ENCODE measurements at places on chromosomes 16 and 17.

GRCh38 chr17:39971076-39971603, 8.3 kb downstream of the GSDMA start:
- DNase-seq, result no peak

- no peak for DNase-seq
Observed at GRCh38 chr17:75848523-75849278, 4.5 kb upstream of the UNC13D start.

GRCh38 chr17:2542056-2542455, 30.4 kb upstream of the METTL16 start:
- no peak for DNase-seq

DNA sequence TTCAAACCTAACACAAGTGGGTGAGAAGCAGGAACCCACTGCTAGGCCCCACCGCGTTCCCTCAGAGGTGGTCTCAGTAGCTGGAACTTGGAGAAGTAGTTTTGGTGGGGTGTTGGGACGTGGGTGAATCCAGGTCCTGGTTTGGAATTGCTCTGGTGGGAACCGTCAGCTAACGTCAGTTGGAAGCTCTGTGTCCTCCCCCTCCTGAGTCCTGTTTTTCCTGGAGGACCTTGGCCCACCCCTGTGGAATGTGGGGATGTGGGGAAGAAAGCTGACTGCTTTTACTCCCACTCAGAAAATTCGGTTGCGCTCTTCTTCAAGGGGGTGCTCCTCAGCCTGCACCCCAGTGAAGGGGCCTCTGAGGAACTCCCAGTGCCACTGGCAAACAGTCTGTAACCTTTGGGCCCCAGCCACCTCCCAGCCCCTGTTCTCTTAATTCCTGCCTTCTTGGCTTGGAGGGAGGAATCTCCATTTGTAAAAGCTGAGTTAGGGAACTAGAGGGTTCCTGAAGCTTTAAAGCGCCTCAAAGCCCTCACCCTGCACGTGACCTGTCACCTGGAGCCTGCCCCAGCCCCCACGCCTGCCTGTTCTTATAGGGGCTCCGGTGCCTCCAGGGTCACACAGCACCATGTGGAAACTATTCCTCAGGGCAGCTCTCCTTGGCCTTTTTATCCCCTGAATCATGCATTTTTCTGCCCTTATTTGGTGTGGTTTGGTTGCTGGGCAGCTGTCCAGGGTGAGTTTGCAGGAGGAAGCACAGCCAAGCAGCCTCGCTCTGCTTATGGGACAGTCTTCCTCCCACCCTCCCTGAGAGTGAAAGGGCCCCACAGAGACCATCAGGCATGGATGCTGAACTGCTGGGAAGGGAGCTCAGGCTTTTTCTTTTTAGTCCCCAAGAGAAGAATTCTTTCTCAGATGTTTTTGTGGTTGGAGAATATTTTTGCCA, 16.2 kb upstream of the NAGLU start:
- DNase-seq, result no peak

GRCh38 chr17:21176773-21177395, 37.1 kb downstream of the TMEM11 start:
- no peak for DNase-seq

DNA sequence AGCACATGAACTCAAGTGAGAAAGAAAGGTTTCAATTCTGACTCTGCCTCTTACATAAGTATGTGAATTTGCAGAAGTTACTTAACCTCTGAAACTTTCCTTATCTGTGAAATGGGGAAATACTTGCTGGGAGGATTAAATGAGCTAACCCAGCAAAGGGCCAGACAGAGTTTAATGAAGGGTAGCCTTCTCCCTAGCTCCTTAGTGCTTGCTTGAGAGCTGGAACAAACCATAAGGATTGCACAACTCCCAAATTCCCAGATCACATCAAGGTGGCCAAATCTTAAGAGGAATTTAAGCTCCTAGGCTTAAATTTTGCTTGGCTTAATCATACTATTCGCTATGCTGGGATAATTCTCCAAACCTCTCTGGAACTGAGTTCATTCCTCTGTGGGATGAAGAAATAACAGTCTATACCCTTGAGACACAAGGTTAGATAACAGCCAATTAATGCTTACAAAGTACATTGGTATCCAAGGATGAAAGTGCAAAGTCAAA, 11.8 kb upstream of the WSB1 start:
- no peak for DNase-seq

DNA sequence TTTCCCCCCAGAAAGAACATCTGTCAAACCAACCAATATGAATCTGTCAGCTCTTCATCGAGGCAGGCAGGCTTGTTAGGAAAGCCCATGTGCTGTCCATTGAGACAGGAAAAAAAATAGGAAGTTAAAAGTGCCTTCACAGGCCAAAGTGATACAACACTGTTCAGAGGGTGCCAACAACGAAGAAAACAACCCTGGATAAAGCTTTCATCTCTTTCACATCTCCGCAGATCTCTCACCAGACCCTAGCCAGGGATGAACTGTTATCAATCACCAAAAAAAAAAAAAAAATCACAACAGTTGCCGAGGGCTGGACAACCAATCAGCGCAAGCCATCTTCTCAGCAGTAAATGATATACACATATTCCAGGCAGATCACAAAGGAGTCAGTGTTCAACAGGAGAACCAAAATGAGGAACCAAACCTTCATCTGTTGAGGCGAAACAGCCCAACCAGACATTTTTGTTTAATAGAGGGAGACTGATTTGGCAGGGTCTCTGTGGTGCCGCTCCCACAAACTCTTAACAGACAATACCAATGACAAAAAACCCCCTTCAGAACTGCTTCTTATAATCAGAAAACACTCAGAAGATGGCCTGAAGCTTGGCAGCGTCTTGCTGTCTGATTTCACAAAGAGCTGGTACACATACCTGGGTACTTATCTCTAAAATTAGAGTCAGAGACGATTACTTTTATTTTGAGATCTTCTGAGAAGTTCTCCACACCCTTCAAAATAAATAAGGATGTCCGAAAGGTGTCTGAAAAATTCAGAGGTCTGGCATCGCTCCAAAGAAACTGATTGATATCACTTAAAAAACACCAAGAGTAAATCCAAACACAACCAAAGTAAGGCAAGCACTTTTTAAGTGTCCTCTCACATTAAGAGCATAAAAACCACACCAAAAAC, 1.8 kb downstream of the MAP3K14 start:
- no peak for DNase-seq

DNA sequence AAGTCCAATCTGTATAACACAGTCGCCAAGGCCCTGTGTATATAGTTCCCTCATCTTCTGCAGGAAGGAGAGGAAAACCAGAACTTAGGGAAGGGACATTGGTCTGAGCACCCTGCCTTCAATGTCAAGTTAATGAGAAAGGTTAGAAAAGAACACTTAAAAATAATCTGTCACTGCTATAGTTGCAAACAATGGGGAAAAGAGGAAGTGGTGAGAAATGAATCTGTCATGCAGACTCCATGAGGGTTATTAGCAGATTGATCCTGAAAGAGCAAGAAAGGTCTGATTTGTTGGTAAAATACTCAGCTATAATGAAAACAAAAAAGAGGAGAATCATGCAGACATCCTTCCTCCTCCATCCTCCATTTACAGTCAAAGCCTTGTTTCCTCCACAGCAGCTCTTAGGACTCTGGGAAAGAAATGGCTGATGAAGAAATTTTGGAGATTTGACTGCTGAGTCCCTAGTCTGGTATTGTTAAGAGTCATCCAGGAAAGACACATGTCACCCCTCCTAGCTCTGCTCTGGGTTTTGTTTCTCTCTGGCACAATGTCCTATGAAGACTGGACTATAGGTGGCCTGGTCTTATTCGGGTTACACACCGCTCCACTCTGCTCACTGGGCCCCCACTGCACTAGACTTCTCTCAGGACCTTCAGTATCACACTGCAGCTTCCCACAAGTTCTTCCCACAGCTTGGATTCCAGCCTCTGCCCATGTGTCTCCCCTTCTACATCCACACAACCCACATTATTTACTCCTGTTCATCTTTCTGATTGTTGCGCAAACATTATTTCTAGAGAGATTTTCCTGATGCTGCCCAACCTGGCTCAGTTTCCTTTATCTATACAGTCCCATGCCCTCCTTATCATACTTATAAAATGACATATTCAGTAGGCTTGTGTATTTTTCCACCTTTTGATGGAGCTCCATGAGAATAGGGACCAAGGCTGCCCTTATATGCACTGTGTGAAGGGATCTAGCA, 56.5 kb upstream of the XYLT1 start:
- no peak for DNase-seq

DNA sequence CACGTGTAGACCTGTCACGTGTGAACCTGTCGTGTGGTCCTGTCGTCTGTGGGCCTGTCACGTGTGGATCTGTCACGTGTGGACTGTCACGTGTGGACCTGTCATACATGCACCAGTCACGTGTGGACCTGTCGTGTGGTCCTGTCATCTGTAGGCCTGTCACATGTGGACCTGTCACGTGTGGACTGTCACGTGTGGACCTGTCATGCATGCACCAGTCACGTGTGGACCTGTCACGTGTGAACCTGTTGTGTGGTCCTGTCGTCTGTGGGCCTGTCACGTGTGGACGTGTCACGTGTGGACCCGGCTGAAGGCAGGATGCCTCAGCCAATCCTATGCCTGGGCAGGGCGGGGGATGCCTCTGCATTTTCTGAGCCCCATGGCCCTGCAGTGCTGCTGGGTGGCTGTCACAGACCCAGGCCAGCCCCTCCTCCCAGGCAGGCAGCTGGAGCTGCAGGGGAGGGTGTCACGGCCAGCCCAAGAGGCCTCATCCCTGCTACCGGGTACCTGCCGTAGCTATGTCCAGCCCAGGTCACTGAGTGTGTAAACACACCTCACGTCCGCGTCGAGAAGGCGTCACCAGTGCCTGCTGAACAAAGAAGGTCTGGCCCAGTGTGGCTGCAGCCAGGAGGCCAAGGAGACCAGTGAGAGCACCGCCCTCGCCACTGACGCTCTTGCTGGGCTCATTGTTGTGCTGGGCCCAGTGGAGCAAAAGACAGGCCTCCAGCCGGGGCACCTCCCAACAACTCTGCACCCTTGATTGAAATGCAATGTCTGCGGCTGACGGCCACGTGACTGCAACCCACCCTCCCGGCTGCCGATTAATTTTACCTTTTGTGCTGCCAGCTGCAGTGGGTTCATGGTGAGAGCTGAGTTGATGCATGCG, 18.6 kb upstream of the ACSF3 start:
- DNase-seq, result no peak
